GM12865 (cell line): ENCODE measurements at places on chromosomes 6 and 20.

- DNase-seq: peak; percentile 88
Measured at GRCh38 chr6:52577022-52577777, at the start of gene TRAM2. TSS of gene TRAM2 (minus strand) at chr6:52577060. CDS start at chr6:52576915, 145 bp downstream.

- no peak for DNase-seq
Measured at GRCh38 chr6:170117111-170117972, 173.5 kb downstream of the DLL1 start.

- DNase-seq: no peak
Measured at GRCh38 chr20:38308047-38308438, 4.1 kb downstream of the BPI start.

DNA sequence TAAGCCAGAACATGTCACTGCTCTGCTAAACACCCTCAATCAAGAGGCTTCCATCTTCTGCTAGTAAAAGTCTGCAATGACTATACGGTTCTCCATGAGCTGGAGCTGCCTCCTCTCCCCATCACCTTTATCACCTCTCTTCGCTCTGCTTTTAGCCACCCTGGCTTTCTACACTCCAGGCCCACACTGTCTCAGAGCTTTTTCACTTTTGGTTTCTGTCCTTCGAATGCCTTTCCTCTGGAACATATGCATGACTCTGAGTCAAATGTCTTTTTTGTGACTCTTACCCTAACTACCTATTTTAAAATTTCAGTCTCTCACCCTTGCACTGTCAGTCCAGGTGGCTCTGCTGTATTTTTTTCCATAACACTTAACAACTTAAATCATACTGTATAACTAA is 525.4 kb upstream of the RNF217 start:
- no peak for DNase-seq

GRCh38 chr6:163608204-163608644 is 193.7 kb downstream of the QKI start:
- DNase-seq: no peak

GRCh38 chr6:26230351-26230750 is 134.6 kb upstream of the BTN3A2 start:
- DNase-seq: no peak

- no peak for DNase-seq
Measured at GRCh38 chr6:145241039-145241438, 494.3 kb downstream of the EPM2A start.

- DNase-seq: no peak
Measured at GRCh38 chr6:97316978-97317377, 34.0 kb upstream of the MMS22L start.
